Fibroblast of the aortic adventitia (primary cell): ENCODE measurements at places on chromosomes 3 and 15.

- DNase-seq: no peak
These were observed 8.1 kb downstream of the SNRPN start for GRCh38 chr15:24962880-24963279.

DNA sequence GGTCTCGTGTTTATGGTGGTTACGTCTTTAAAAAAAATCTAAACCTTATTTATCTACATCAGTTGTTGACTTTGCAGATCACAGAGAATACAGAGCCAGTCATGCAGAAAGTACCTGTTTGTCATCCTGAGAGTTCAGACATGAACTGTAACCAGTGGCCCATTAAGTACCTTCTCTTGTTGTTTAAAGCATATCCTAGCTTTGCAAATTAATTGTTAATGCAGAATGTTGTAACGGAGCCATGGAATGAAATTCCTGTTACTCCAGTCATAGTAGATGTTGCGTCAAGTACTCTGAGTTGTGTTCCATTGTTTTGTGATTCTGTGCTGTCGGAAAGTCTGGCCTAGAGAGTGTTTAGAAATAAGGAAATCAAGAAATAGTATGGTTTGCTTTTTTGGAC lies 205.2 kb downstream of the RBMS3 start:
- DNase-seq: peak; percentile 92

GRCh38 chr3:130850044-130850797 lies 43.7 kb upstream of the ATP2C1 start:
- DNase-seq: peak; percentile 98

- DNase-seq: no peak
These were observed 178.7 kb downstream of the STAC start for GRCh38 chr3:36558961-36559360.
